ENCODE measurements at places on chromosomes 16 and 17.

GRCh38 chr17:77462090-77462489, 321.3 kb downstream of the SEC14L1 start:
- no peak for DNase-seq

- no peak for DNase-seq
These were observed 98.5 kb downstream of the TNFRSF13B start for GRCh38 chr17:16873174-16874035.

GRCh38 chr16:2598133-2598641, 60.4 kb downstream of the PDPK1 start:
- DNase-seq, result no peak

DNA sequence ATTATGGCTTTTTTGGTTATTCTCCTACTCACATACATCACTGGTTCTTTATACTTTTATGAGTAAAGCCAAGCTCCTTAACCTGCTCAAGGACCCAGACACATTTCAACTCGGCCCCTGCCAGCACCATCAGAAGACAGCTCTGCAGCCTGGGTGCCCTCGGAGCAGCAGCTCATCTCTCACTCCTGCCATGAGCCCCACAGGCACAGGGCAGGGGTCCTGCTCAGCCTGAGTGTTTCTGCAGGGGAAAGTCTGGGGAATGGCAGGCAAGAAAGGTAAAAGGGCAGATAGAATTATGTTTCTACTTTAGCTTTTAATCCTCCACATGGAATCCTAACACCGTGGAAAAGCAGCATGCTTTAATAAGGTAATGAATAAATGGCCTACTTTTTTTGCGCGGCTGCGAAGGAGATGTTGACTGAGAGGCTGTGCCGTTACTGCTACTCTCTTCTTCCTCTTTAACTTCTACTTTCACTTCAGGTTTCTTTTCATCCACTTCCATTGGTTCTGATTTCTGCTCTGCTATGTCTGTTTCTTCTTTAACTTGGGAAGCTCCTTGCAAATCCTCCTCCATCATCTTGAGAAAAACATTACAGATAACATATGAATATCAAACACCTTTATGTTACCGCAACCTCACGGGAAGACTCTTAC, 50.1 kb upstream of the TRAP1 start:
- no peak for DNase-seq

GRCh38 chr17:64186171-64187092, 56.5 kb upstream of the ERN1 start:
- no peak for DNase-seq

GRCh38 chr17:11898526-11899235, 98.6 kb downstream of the ZNF18 start:
- no peak for DNase-seq

DNA sequence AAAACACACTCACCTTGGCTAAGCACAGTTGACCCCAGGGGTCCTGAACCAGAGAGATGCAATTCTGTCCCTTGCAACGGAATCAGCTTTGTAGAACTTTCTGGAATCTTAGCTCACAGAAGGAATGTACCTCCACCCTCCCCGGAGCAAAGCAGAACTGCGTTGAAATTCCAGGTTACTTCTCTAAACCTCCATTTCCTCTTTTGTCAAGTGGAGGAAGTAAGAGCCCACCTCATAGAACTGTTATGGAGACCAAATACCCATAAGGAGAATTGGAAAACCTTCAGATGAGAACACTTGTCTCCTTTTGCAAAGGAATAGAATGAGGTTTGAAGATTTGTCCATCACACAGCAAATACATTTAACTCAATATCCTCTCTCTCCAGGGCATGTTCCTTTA, 86.6 kb upstream of the RBBP6 start:
- no peak for DNase-seq

DNA sequence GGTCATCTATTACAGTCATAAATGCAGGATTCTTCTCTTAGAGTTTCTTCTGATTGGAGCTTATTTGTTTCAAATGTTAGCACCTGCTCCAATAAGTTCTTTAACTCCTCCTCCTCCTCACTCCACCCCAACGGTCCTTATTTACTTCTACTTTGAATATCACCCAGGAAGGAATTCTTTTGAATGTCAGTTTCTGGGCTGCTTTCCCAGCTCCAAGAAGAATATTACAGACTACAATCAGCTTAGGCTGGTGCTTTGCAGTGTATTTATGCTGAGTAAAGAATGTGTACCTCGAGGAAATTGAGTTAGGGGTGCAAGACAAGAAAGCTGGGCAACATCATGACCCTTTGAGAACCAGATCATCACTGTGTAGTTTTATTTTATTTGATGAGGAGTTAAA, 30.8 kb downstream of the MAP3K3 start:
- no peak for DNase-seq

DNA sequence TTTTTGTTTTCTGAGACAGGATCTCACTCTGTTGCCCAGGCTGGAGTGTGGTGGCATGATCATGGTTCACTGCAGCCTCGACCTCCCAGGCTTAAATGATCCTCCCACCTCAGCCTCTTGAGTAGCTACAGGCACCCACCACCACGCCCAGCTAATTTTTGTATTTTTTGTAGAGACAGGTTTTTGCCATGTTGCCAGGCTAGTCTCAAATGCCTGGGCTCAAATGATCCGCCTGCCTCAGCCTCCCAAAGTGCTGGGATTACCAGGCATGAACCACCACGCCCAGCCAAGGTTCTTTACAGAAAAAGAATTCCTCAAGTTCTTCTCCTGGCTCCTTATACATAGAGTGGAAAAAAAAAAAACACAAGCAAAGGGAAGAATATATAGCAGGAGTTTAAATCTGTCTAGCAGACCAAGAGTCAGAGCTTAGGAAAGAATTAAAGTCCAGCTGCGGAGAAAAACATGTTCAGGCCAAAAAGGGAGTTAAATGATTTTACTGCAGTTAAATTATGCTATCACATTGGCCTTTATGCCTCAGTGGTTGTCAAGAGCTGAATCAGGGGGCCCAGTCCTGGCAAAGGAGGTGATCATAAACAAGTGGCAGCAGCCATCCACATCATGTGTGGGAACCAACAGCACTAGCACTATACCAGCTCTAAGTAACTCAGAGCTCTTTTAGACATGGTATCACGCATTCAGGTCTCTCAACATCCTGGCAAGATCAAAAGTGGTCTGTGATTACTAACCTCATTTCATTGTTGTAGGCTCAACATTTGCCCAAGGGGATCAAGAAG, 39.3 kb downstream of the LIG3 start:
- DNase-seq, result no peak

DNA sequence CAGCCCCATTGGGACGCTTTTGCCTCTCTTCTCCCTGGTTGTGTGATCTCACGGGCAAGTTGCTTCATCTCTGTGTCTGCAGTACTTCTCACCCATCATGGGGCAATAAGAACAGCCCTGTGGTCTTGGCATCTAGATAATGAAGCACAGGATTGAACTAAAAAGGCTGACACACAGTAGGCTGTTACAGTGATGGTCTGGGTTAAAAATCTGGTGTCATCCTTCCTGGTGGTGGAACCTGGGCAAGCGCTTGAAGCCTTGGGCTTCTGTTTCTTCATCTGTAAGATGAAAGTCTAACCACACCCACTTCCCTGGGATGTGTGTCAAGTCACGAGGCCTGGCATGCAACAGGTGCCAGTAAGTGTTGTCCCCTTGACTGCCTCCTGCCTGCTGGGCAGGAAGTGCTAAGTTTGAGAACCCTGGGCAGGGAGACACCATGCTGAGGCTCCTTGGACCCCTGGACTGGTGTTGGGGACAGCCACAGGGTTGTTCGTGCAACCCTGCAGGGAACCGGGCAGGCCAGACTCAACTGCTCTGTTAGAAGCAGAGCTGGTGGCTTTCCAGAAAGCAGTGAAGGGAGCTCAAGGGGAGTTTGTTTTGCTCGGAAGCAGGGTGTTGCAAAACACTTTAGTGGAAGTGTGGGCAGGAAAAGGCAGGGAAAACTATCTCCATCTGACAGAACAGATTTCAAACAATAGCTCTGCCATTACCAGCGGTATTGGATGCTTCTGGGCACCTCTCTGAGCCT, 5.9 kb upstream of the MAP2K3 start:
- no peak for DNase-seq

- no peak for DNase-seq
These were observed 36.6 kb downstream of the CCDC42 start for GRCh38 chr17:8708025-8708461.

DNA sequence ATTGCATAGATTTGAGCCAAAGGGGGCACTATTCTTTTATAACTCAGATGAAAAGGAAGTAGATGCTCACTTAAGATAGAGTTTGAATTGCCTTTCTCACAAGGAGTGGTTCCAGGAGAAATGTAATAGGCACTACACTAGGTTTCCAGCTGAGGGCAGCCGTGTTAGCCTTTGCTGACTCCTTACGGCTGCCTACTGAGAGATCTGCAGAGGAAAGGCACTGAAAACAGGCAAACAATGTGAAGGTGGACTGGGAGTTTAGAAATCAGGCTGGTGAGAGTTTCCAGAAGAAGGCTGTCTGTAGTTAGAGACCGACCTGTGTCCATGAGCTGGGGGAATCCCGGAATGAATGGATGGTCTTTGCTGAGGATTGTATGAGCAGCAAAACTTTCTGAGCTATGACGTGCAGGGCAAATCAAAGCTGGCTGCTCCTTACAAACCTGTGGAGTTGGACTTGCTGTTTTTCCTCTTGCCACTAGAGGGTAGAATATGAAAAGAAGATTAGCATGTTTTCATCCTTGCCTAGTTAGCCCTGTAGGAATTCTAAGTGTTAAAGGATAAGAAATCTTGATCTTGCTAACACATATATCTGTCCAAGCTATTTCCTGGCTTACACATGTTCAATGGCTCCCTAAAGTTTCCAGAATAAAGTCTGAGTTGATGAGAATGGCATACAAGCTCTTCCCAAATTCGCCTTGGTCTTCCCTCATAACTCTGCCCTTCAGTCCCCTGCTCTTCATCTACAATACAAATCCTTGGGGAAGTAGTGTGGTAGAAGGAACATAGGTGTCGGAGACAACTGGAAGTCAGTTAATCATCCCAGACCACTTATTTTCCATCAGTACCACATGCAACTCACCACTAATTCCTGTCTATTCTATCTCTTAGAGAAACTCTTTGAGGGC, 20.1 kb upstream of the TAOK1 start:
- peak; percentile 72 for DNase-seq

GRCh38 chr17:70318051-70318450, 148.7 kb downstream of the KCNJ2 start:
- no peak for DNase-seq
